ENCODE measurements at places on chromosomes 5 and 9.

DNA sequence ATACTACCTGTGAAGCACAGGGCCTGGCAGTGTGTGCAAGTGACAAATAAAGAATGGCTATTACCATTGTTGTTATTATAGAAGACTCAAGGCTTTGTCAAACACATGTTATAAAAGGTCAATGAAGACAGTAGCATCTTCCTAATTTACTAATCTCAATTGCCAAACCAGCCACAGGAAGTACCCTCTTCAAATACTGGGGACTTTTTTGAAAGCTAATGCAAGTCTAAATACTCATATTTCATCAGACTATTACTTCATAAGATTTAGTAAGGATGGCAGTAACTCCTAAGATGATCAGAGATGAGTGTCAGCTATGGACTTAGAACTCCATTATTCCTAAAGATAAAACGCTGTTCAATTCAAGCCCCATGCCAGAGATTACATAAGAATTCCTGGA is 43.0 kb downstream of the GNAQ start:
- no peak for DNase-seq

DNA sequence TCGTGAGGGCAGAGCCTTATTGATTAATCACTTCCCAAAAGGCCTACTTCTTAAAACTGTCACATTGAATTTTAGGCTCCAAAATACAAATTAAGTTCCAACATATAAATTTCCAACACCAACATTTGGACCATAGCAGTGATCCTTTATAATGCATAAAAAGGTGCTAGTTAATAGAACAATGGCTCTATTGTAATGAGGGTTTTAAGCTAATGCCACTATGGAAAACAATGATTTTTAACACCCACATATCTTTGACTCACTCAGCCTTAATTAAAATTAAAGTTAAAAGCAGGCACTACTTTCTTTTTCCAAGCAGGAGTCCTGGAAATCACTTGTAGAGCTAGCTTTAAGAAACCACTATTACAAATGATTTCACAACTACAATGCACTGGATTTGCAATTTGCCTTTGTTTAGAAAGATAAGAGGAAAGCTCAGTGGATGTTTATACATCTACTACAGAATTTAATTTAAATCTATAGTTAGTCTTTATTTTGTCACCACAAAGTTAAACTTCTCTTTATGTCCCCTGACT is 41.8 kb downstream of the DPYSL3 start:
- DNase-seq, result no peak

DNA sequence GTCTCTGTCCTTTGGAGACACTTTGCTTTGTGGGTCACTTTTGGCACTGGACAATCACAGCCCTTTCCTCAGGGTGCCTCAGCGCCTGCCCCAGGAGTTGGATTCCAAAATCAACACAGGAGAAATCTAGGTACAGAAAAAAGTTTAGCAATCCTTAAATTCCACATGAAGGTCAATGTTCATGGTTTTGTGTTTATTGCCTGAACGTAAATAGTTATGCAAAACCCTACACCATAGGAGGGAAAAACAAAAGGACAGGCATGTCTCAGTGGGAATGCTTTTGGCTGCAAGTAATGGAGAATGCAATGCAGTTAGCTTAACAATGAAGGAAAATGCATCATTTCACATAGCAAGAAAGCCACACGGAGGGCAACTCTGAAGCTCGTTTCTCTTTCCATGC is 6.5 kb upstream of the HMCN2 start:
- no peak for DNase-seq

DNA sequence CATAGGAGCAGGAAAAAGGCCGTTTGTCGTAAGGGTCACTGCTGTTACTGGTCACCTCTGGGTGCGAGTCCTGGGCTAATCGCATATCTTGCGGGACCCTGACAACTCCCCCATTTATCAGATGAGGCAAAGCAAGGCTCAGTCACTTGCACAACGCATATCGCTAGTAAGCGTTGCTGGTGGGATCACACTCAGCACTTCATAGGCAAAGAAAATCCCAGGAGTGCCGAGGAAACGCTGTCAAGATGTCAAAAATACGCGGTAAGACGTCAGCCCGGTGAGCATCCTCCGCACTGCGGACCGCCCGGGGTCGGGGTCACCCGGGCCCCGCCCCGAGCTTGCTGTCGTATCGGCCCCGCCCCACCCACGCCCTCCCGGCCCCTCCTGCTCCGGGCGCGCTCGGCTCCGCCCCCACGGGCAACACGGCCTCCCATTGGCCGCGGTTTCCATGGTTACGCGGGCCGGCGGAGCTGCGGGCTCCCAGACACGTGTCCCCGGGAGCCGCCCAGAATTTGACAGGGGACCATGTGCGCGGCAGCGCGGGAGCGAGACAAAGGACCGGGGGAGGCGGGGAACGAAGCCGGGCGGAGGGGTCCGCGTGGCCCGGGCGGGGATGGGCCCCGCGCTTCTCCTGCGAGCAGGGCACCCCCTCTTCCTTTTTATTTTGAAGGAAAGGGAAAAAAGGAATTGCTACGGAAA is 80.2 kb upstream of the IER5L start:
- DNase-seq, result peak; percentile 85

- no peak for DNase-seq
Observed at GRCh38 chr5:156893517-156893916, 43.4 kb downstream of the PPP1R2B start.

DNA sequence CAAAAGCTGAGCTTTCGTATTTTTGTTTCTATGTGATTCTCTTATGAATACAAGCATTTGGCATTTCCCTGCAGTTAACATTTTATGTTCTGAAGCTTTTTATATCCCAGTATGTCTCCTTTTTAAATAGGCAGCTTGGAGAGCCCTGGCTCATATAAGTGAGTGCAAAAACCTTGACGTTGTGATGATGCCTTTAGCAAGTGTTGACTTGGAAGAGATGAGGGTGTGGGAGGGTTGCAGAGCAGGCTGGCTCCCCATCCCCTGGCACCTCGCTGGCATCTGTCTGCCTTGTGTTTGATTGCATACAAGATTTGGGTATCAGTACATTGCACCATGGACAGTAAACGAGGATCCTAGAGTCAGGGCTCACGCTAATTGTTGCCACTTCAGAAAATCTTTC is 42.1 kb upstream of the DIRAS2 start:
- no peak for DNase-seq
